ENCODE measurements at places on chromosomes 16 and 17. TPM values are rescaled to one million over a fixed set of nuclear protein-coding genes. Genes with fewer than 3 reads are reported as not detected.

The BIRC5 gene
- not detected for total RNA-seq

The FGF11 gene
- 0.13 TPM for total RNA-seq

The SRSF1 gene
- total RNA-seq, result 240 TPM

The TP53TG3 gene
- total RNA-seq, result not detected

The RRN3 gene
- 42.3 TPM for total RNA-seq

The SLC52A1 gene
- not detected for total RNA-seq

The AURKB gene
- total RNA-seq, result 0.54 TPM

- no peak for ATAC-seq
Observed at GRCh38 chr17:39751637-39752036, 13.9 kb downstream of the GRB7 start.

DNA sequence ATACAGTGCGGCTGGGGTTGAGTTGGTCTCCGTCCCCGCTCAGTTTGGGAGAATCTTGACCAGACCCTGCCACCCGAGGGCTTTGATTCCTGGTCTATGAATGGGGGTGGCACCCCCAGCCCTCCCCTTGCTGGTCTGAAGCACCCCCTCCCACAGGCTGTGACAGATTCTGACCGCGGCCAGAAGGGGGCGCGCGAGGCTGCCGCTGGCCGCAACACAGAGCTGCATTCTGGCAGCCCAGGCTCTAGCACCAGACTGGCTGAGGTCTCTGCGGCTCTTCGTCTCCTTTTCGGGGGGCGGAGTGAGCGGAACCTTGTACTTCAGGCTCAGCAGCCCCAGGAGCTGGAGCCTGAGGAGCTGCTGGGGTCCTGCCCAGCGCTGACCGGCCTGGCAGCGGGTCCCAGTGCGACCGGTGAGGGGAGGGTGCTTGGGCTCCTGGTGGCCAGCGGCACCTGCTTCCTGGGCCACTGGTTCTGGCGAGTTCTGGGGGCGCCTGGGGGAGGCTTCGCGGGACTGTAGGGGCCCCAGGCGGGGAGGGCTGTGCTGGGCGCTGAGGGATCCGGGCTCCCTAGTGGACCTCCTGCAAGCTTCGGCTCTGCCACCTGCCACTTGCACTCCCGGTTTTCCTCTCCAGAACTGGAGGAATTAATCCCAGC lies 1011.6 kb downstream of the KCNJ18 start:
- peak; percentile 25 for ATAC-seq

DNA sequence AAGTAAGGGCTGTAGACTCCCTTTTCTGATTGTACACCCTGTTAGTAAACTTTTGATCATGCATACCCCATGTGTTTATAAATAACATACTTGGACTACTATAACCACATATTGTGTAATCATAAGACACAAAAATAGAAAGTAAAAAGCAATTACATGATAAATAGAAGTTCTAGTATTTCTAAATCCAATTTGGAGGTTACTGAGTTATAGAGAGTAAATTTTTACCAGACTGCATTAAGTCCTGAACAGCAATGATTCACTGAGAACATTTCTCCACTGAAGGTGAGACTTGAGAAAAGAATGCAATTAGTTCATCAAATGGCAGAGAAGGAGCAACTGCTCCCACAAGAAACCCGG lies 7.7 kb upstream of the TBKBP1 start:
- ATAC-seq, result peak; percentile 54

- ATAC-seq, result no peak
Observed at GRCh38 chr16:2497116-2497630, 16.6 kb upstream of the ATP6V0C start.

DNA sequence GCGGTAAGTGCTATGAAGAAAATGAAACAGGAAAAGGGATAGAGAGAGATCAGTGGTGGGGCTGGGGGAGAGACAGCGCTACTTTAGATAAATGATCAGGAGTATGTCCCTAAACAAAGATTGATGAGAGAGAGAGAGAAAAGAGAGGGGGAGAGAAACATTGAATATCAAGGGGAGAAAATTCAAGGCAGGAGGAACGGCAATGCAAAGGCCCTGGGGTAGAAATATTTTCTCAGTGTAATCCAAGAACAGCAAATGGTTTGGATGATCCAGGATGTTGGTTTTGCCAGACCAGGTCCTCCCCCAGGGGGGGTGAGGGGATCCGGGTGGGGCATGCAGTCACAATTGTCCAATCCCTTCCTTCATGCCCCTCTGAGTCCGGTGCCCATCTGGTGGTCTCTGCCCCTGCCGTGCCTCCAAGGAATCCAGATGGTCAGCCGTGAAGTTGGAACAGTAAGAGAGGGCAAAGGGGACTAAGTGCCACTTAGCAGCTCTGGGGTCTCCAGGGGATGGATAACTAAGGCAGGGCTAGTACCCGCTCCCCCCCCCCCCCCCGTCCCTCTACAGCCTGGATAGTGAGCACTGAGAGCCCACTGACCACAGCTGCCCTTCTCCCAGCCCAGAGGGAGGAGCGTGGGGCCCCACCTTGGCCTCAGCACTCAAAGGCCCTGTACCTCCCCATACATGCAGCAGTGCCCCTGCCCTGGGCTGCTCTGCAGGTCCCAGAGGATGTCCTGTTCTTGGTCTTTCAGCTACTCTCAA lies 43.7 kb downstream of the TMEM132E start:
- ATAC-seq, result no peak

- ATAC-seq, result no peak
Observed at GRCh38 chr16:53565296-53565863, 62.4 kb upstream of the AKTIP start.

DNA sequence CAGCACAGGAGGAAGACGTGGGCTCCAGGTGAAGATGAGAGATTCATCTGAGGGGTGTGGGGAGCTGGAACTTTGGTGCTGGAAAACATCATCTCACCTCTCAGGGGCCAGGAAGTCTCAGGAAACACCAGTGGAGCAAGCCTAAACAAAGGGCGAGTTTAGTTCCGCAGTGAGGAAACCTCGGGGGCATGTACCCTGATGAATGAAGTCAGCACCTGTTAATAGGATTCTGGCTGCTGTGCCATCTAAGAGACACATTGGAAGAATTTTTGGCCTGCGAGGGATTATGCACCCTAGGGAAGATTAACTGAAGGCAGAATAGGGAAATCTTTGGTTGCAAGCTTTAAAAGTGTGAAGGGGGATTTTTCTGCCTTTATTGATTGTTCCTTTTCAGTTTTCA lies 94.7 kb upstream of the CACNG5 start:
- no peak for ATAC-seq

- no peak for ATAC-seq
Observed at GRCh38 chr17:72953621-72954020, 138.9 kb downstream of the SLC39A11 start.

- no peak for ATAC-seq
Observed at GRCh38 chr16:11666103-11667055, 1.9 kb upstream of the SNN start.
